ENCODE measurements at places on chromosomes 6 and 20. TPM values are rescaled to one million over a fixed set of nuclear protein-coding genes. Genes with fewer than 3 reads are reported as not detected.

DNA sequence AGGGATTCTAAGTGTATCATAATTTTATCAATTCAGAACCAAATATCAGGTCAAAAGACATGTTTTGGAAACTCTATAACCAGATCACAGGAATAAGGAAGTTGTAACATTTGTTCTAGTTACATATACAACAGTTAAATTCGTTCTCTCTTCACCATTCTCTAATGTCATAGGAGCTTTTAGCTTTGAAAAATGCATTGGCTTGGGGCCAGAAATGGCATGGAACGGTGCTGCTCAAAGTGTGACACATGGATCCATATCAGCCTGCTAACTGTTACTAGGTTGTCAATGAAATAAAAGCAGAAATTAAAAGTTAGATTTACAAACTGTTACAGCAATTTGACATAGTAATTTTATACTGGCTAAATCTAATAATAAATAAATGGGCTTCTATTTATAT, 120.3 kb downstream of the LCA5 start:
- no peak for DNase-seq

- DNase-seq = no peak
Observed at GRCh38 chr6:135251498-135252441, 70.7 kb downstream of the MYB start.

- no peak for DNase-seq
Observed at GRCh38 chr6:106440546-106440945, 80.0 kb downstream of the CRYBG1 start.

- no peak for DNase-seq
Observed at GRCh38 chr20:3994125-3994524, 21.2 kb downstream of the RNF24 start.

DNA sequence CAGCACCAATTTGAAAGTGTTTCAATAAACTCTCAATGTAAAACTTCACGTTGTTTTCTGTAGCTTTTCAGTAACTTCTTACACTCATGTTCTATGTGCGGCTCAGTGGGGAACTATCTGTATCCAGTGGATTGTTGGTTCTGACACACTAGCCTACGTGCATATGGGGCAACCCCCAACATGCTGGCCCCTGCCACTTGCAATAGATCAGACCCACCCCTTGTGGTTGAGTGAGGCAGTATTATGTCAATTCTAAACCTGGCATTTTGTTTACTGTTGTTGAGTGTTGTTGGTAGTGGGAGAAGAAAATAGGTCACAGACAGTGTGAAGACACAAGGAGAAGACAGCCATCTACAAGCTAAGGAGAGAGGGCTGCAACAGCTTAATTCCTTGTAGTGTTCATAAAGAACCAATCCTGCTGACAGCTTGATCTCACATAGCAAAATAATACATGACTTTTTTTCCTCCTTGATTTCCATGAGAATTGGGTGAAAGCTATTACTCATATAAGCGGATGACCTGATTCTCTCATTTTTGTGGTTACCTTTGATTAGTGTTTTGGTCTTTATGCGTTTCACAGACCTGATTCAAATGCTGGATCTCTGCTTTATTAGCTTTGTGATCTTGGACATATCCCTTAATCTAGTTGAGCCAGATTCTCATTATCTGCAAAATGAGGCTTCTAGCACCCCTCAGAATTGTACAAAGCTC, 320.4 kb downstream of the LAMA2 start:
- no peak for DNase-seq

DNA sequence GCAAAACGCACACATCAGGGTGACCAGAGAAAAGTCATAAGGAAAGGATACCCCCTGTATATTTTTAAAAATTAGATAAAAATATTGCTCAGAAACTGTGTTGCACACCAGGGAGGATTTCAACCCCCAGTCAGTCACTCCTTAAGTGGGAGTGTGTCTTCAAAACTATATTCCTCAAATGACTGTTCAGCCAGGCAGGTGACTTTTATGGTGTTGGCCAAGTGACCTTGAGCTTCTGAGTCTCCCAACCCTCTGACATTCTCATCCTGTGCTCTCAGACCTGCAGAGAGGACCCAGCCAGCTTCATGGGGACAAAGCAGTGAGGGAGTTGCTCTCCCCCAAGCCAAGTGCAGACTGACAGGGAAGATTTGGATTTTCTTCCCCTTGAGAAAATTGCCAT, 311.9 kb upstream of the JARID2 start:
- DNase-seq = no peak

DNA sequence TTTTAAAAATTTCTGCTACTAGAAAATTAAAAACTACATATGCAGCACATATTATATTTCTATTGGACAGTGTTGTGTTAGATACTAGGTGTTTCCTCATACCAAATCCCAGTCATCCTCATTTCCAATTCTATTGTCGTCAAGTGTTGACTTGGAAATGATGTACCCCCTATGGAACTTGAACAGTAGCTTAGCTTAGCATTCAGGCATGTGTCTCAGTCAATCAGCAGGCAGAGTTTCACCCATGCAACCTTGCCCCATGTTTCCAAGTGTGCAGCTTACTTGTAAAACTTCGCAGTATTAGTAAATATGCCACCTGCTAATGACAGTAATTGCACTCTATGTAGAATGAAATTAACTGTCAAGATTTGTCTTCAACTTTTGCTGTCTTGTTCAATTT, 59.5 kb downstream of the SAMD3 start:
- no peak for DNase-seq

- DNase-seq = peak; percentile 69
Observed at GRCh38 chr6:16540804-16541752, 220.2 kb downstream of the ATXN1 start.

GRCh38 chr6:71524201-71524600, 235.6 kb downstream of the OGFRL1 start:
- DNase-seq = no peak

DNA sequence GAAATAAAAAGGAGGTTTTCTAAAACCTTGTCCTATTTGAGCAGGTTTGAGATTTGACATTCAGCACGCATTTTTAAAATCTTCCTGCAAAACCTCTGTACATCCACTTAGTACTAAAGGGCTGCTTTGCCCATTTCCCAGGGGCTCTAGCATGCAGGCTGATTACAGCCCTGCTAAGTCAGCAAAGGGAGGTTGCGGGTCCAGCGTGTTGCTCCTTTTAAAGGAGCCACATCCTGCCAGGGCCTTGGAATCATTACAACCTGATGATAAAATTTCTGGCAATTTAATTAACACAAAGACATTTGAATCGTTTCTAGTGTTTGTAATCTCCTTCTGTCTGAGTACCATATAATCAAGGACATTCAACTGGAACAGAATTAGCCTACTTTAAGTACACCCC, 455.1 kb upstream of the CITED2 start:
- no peak for DNase-seq

- no peak for DNase-seq
Observed at GRCh38 chr6:165118736-165119135, 190.7 kb downstream of the C6orf118 start.

DNA sequence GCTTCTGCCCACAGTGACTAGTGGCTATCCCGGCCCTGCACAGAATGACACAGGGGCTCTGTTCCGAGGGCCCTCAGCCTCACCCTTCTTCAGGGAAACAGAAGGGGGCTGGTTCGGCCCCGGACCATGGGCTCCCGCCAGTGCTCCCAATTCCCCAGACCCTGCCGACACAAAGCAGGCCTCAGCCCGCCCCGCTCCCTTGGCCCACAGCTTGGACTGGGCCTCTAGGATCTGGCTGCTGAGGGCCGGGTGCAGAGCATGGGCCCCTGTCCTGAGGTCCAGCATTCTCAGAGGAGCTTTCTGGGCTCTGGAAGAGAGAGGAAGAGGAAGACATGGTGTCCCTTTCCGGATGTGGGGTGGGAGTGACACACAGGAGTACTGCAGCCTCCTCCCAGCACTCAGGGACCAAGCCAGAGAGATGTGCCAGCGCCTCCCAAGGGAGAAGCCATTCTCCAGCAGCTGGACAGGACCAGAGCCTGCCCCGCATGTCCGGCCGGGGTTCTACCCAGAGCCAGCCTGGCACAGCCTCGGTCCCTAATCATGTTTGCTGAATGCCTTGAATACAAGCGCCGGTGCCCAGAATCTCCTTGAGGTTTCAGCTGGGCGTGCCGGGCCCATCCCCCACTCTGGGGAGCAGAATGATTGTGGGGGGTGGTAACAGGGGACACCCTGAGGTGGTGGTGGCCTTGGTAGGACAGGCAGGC, 23.9 kb downstream of the C20orf203 start:
- no peak for DNase-seq

- no peak for DNase-seq
Observed at GRCh38 chr6:168098431-168098861, 19.4 kb upstream of the FRMD1 start.

DNA sequence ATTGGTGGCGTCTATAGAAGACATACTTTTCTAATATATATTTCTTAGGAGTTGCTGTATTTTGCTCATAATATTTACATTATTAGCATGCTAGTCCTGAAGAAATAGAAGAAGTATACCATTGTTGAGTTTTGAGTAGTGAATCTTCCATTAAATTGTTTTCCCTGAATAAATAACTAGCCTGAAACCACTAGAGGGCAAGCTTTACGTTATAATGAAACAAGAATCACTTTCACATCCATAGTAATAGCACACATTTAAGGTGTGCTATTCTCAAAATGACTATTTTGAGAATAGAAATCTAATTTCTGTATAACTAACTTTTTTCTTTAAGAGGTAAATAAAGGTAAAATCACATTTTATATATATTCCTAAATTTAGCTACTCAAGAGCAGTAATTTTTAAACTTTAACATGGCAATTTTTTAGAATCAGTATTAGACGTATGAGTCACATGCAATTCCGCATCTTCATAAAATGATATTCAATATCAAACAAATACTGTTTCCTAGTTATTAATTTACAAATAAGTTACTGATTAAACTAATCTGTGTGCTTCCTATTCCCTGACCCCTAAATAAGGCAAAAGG, 213.2 kb upstream of the MANEA start:
- DNase-seq = no peak

- no peak for DNase-seq
Observed at GRCh38 chr6:5522147-5522546, 260.8 kb downstream of the FARS2 start.

- DNase-seq = no peak
Observed at GRCh38 chr6:145540741-145541140, 194.6 kb downstream of the EPM2A start.

DNA sequence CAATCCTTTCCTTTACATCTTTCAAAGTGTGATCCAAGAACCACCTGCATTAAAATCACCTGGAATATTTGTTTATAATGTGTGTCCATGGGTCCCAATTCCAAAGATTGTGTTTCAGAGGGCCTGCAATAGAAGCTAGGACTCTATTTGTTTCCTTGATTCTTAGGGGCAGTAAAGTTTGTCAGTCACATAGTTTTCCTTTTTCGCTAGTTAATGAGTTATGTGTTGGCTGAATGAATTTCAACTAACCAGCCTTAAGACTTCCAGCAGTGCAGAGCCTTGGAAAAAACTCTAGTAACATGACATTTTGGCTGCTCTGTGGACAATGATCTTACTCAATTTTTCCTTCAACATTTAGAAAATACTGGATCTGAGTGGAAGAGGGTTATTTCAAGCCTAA, 11.3 kb downstream of the FAM217A start:
- DNase-seq = no peak

- no peak for DNase-seq
Observed at GRCh38 chr6:25218346-25218745, 60.8 kb upstream of the CARMIL1 start.

GRCh38 chr6:143224516-143224915, 163.8 kb downstream of the AIG1 start:
- DNase-seq = no peak

- DNase-seq = peak; percentile 77
Observed at GRCh38 chr6:36627801-36628246, 33.7 kb downstream of the SRSF3 start.

DNA sequence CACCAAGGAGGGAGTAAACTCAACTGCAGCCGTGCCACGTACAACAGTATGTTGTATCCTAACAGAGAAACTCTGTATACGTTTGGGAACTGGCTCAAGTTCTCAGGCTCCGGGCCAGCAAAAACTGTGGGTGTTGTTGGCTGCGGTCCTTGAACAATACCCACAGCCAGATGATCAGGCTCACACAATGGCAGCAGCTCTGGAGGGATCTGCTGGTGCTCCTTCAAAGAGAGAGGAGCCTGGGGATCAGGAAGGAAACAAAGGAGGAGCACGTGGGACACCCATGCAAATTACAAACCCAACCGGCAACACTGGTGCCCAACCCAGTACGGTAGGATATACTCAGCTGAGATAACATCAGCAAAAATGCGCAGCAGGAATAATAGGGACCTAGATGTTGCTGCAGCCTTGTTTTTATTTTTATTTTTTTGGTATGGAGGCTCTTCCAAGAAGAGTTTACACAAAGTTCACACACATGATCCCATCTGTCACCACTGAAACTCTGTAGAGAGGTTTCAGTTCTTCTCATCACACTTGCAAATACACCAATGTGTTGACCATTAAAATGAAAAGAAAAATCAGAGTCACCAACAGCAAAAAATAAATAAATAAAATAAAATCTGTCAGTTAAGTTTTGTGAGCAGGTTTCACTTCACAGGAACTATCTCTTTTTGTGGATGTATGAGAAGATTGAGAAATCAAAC, 41.2 kb upstream of the PDE10A start:
- no peak for DNase-seq

DNA sequence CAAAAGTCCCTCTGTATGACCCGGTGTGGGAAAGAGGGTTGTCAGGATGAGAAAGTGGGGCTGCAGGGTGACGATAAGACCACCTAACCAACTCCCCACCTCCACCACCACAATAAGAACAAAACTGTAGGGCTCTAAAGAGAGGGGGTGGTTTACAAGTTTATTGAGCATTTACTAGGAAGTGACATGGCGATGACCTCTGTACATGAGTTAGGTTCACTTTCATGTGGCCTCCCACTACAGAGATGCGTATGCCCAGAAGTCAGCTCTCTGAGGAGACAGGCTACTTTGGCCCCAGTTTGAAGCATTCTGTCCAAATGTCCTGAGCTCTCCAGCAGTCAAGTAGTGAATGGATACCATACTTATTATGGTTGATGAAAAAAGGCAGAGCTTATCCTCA, 28.7 kb upstream of the PI16 start:
- no peak for DNase-seq

DNA sequence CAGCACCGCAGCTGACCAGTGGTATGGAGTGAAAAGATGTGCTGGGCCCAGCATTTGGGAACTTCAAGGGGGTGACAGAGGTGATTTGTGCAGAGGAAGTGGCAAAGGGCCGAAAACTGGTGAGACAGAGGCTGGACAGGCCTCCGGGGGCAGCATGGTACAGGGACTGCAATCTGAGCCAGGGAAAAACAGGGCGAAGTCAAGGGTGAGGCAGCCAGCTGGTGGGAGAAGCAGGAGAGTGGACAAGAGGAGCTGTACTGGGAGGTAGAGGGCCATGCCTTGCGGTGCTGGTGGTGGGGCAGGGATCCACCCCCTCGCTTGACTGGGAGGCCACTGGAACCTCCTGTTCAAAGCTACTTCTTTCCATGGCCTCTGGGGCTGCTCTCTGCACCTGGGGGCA, 7.3 kb upstream of the GFRA4 start:
- DNase-seq = no peak

Gene BPIFB2
- not detected for total RNA-seq

Gene ETV7
- total RNA-seq = 0.43 TPM

Gene TRIM31
- not detected for total RNA-seq

Gene SYCP2L
- 1.1 TPM for total RNA-seq

Gene TAGAP
- total RNA-seq = 2.0 TPM

Gene OTOR
- not detected for total RNA-seq

Gene VAPB
- 21.8 TPM for total RNA-seq

Gene NRSN1
- not detected for total RNA-seq

Gene MKKS
- total RNA-seq = 15.4 TPM

Gene GSTA2
- total RNA-seq = not detected

Gene TSPO2
- total RNA-seq = not detected

Gene C20orf141
- not detected for total RNA-seq

Gene SLC17A3
- total RNA-seq = not detected

Gene CFAP61
- total RNA-seq = 1.9 TPM

Gene DDAH2
- 93.3 TPM for total RNA-seq

Gene CCN6
- not detected for total RNA-seq

Gene FAM229B
- total RNA-seq = 28.7 TPM

Gene TINAG
- total RNA-seq = 0.51 TPM

All from right atrium auricular region (tissue), 2 donors.